Vagina (tissue), 2 donors: ENCODE measurements at places on chromosomes 12 and 14.

GRCh38 chr12:62210422-62210821 is 49.8 kb upstream of the USP15 start:
- no peak for DNase-seq

DNA sequence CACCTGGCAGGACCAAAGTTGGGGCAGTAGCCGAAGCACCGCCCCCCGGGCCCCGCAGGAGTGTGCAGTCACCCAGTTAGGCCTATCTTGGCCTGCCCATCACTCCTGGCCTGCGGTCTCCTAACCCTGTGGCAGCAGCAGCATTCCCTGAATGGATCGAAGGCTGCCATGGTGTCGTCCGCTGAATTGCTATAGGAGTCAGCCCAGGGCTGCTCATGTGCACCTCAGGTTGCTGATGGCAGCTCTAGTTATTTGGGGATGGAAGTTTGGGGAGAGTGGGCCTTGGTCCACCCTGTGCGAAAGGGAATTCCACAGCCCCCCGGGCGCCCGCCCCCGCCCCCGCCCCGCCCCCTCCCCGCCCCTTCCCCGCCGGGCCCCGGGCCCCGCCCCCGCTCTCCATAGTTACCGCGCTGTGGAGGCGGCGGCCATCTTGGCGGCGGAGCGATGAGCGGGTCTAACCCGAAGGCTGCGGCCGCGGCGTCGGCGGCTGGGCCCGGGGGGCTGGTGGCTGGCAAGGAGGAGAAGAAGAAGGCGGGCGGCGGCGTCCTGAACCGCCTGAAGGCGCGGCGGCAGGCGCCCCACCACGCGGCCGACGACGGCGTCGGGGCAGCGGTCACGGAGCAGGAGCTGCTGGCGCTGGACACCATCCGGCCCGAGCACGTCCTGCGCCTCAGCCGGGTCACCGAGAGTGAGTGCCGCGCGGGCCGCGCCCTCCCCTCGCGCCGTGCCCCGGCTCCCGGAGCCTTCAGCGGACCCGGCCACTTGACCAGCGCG is at the start of gene UNC119B:
UNC119B (plus strand) TSS at position 428 of the 774 bp plus-strand sequence; CDS start at position 445, 17 bp downstream.
- no peak for DNase-seq

- DNase-seq, result no peak
These were observed 32.1 kb downstream of the PRKAB1 start for GRCh38 chr12:119700078-119700477.

DNA sequence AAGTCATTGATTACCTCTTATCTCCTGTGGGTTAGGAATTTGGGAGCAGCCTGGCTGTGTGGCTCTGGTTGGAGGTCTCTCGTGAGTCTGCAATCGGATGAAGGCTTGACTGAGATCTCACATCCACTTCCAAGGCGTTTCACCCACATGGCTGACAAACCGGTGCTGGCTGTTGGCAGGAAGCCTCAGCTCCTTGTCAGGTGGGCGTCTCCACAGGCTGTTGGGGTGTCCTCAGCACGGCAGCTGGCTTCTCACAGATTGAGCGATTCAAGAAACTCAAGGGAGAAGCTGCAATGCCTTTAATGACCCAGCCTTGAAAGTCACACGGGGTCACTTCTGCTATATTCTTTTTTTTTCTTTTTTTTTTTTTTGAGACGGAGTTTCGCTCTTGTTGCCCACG is 28.6 kb upstream of the CORO1C start:
- DNase-seq, result no peak
